ENCODE measurements at places on chromosomes 5 and 9.

- DNase-seq, result no peak
Observed at GRCh38 chr5:132265336-132266030, 8.0 kb downstream of the PDLIM4 start.

- no peak for DNase-seq
Observed at GRCh38 chr5:11518676-11519075, 385.6 kb downstream of the CTNND2 start.

- DNase-seq, result no peak
Observed at GRCh38 chr5:107666051-107666655, 4.6 kb downstream of the EFNA5 start.

GRCh38 chr5:146877783-146878475, 628 bp downstream of the PPP2R2B start:
- peak; percentile 2 for DNase-seq

- DNase-seq, result no peak
Observed at GRCh38 chr5:124698770-124699169, 47.7 kb downstream of the ZNF608 start.

GRCh38 chr5:181224390-181225229, 1.5 kb downstream of the TRIM41 start:
- DNase-seq, result no peak

- DNase-seq, result no peak
Observed at GRCh38 chr9:38437193-38437823, 13.1 kb upstream of the IGFBPL1 start.

DNA sequence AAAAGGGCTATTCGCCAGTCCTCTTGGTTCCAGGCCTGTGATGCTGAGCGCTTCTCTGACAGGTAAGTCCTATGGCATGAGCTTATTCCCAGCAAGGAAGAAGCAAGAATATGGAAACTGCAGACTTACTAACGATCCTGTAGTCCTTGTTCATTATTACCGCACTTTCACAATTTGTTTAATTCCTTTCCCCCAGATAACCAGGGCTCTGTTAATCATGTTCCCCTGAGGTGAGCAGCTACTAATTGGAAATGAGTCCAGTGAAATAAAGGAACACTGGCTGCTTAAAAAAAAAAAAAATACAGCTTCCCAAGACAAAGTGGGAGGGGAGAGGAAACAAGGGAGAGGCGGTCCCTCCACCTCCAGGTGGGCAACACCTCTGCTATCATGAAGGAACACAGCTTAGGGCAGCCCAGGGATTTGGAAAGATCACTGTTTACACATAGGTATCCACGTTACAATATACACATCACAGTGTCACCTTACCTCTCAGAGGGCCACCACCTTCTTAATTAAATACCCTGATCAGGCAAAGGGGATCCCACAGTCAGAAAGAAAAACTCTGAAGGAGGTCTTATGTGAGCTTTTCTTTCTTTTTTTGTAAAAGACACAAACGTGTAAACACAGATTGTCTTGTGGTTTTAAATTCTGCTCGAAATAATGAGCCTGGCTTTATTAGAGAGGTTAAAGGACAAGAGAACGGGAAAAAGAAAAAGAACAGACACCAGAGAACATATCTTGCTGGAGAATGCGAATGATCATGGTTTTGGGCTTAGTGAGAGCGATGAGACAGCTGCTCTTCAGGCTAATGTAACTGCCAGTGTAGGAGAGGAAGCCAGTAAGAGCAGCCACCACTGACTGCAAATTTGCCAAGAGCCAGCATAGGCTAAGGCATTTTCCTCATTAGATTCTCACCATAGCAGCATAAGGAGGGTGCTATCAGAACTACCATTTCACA, 258.6 kb downstream of the CRB2 start:
- DNase-seq, result no peak

- no peak for DNase-seq
Observed at GRCh38 chr5:178389026-178389729, 156.6 kb upstream of the PHYKPL start.

- DNase-seq, result no peak
Observed at GRCh38 chr5:133926489-133927299, 41.7 kb downstream of the C5orf15 start.

GRCh38 chr9:75891771-75892215, 1.3 kb downstream of the PCSK5 start:
- DNase-seq, result no peak

DNA sequence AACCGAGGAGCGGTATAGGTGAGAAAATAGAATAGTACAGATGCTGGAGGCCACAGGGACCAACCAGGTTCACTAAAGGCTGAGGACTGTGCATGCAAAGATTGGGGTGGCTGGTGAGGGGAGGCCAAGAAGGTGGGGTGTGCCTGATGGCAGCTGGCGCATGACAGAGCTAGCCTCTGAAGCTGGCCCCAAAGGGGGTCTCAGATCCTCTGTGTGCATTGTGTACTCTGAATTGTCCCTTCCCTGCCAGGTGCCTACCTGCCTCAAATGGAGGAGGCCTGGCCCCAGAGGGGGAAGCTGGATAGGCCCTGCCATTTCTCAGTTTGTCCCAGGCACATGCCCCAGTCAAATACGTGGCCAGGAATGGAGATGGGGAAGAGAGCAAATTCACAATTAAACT, 63.1 kb downstream of the CRB2 start:
- DNase-seq, result no peak

- DNase-seq, result no peak
Observed at GRCh38 chr5:149853701-149854100, 90.9 kb downstream of the PDE6A start.

DNA sequence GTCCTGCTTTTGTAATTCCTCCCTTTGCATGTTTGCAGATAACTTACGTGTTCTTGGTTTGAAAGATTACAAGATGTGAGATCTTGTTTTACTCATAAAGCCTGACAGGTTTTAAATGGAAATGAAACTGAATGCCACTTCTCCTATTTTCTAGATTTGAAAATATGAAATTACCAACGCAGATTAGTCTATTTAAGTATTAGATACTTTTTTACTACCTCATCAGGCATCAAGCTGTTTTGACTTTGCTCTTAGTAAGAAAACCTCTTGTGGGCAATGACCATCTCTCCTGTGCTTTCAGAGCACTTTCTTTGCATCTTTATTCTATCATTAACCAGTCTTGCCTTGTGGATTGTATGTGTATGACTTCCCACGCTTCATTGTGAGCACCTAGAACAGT, 3.5 kb downstream of the DMXL1 start:
- DNase-seq, result no peak

GRCh38 chr9:89841456-89841855, 236.6 kb downstream of the GADD45G start:
- no peak for DNase-seq

GRCh38 chr9:135905380-135906258, 1.7 kb downstream of the CAMSAP1 start:
- peak; percentile 61 for DNase-seq

DNA sequence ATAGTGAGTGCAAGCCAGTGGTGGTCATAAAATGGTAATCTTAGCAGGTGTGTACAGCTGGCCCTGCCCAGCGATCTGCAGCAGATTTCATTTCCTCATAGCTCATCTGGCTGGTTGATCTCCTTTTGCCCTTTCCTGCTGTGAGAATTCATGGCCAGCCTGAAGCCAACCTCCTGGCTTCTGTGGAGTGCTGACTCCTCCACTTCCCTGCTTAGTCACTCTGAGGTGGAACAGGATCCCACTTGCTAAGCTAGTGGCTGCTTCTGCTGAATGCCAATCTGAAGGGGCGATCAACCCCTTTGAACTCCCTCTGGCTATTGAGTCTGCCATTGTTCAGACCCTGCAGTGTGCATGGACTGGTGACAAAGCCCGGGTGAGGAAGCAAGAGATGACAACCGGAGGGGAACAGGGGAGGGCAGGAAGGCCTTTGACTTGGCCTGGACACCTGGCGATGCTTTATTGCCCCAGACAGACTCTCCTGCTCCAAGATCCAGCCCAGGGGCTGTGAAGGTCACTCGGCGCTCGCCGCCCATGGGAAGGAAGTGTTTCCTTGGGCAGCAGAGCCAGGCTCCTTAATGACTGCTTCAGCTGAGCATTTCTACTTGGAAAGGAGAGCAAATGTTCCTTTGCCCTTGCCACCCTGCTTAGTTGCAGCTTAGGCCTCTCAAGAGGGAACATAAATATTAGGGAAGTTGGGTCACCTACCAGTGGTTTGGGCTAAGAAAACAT, 341.1 kb downstream of the ZSWIM6 start:
- no peak for DNase-seq

- no peak for DNase-seq
Observed at GRCh38 chr5:137613554-137614265, 114.6 kb upstream of the SPOCK1 start.

DNA sequence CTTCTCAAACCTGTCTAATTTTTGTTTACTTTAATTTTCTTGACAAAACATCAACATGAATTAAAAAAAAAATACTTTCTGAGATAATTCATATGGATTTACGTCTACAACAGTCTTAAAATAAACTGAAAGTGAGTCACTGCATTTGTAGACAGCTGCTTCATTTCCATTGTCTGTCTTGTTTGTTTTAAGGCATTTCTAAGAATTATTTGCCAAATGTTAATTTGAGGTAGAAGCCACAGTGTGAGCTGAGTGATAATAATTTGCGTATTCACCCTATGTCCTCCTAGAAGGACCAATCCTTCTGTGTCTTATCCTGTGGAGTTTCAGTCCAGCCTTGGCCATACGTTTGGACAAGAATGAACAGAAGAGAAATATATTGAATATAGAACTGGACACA, 174.5 kb downstream of the CFAP90 start:
- no peak for DNase-seq

GRCh38 chr5:90941002-90941720, 382.6 kb downstream of the ADGRV1 start:
- DNase-seq, result no peak

GRCh38 chr9:26893030-26893676, 551 bp upstream of the CAAP1 start:
- no peak for DNase-seq

- DNase-seq, result no peak
Observed at GRCh38 chr5:168368854-168369253, 77.4 kb downstream of the WWC1 start.

DNA sequence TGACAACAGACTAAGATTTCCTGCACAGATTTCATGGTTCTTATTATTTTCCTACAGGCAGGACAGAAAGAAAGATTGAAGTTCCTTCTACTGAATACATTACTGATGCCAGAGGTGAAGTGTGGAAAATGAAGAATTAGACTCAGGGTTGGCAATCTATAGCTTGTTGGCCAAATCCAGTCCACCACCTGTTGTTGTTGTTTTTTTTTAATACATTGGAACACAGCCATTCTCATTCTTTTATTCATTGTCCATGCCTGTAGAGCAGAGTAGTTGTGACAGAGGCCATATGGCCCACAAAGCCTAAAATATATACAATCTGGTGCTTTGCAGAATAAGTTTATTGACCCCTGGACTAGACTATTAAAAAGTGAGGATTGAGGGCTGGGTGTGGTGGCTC, 5.8 kb upstream of the PLPPR1 start:
- DNase-seq, result no peak

GRCh38 chr9:77561331-77562018, 86.6 kb downstream of the GNA14 start:
- no peak for DNase-seq

- DNase-seq, result no peak
Observed at GRCh38 chr5:32520972-32521371, 64.4 kb upstream of the SUB1 start.

GRCh38 chr5:82526540-82526939, 248.4 kb upstream of the RPS23 start:
- no peak for DNase-seq

DNA sequence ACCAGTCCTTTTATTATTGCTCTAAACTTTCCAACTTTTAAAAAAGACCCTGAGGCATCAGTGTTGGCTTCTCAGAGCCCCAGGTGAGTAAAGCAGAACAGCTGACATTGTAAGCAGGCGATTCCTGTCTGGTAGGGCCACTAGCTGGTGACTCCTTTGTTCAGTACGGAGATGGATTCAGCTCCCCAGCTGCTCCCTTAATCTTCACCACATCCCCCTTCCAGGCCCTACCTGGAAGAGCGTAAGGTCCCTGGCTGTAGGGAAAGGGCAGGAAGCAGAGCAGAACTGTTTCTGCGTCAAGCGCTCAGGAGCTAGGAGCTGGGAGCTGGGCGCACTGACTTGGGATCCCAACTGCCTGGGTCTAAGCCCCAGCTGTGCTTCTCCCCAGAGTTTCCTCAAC, 203.7 kb upstream of the TAS2R1 start:
- DNase-seq, result no peak

DNA sequence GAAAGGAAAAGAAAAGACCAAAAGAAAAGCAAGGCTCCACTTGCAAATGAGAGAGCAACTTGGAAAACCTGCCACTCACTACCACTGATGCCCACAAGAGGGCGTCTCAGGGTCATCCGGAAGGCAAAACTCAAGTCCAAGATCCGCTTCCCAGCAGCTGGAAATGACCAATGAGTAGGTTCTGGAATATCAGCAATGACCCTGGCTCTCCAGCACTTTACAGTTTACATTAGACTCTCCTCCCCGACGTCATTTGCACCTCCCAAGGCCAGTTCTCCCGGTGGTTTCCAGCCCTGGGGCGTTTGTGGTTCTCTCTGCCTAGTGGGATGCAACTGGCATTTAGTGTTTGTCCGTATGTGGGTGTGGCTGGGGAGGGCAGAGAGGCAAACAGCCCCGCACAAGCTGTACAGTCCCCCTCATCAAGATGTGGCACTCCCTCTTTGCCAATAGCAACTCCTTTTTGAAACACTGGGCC, 193.8 kb upstream of the ZNF618 start:
- peak; percentile 42 for DNase-seq

- DNase-seq, result no peak
Observed at GRCh38 chr9:108083160-108083750, 593.7 kb upstream of the KLF4 start.

GRCh38 chr9:99713838-99714306, 107.8 kb upstream of the NR4A3 start:
- no peak for DNase-seq

- DNase-seq, result peak; percentile 13
Observed at GRCh38 chr9:125785248-125785751, 38.1 kb downstream of the PBX3 start.

GRCh38 chr5:132392978-132393825, 23.7 kb downstream of the SLC22A5 start:
- DNase-seq, result no peak
